GM10248 (cell line): ENCODE measurements at places on chromosomes 2 and 18.

- no peak for DNase-seq
Observed at GRCh38 chr2:157431176-157431575, 12.7 kb downstream of the CYTIP start.

DNA sequence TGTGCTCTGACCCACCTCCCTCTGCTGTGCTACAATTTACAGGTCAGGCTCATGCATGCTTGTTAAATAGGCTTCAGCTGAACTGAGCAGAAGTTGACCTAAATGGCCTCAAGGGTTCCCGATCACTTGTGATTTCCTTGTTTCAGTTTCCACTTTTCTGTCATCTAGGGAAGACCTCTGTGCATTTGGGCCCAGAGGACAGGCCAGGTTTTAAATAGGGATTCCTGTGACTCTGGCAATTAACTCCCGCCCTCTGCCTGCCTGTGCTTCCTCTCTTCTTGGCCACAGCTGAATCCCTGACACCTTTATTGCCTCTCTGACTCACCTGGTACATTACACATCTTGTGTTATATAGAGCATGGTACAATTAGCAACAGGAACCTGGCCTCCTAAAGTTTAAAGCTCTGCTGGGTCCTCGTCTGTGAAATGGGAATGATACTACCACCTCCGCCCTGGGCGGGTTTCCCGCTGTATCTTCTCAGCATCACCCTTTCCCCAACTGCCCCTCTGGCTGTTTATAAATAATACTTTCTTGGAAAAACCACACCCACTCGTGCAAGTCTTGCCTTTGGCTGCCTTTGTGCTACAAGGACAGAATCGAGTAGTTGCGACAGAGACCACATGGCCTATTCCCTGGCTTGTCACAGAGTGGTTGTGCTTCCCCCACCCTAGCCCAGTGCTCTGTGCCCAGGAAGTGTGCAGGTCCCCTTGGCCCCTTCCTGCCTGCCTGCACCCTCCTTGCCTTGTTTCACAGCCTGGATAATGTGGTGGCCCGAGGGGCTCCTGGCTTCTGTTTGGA lies 7.9 kb downstream of the CABLES1 start:
- no peak for DNase-seq

DNA sequence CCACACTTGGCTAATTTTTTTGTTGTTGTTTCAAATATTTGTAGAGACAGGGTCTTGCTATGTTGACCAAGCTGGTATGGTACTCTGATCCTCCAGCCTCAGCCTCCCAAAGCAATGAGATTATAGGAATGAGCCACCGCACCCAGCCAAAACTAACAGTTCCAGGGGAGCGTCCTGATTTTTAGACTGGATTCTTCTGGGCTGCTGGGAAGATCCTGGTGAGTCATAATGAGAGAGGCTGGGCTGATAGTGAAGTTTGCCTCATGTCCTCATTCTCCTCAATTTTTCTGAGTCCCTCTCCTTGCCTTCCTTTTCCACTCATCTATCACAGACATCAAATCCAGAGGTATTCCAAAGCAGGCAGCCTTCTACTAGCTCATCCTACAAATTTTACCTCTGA lies 81.3 kb downstream of the VSNL1 start:
- no peak for DNase-seq

- DNase-seq = no peak
Observed at GRCh38 chr2:114108824-114109416, 219.0 kb downstream of the ACTR3 start.

- peak; percentile 85 for DNase-seq
Observed at GRCh38 chr2:105812180-105813044, 67.7 kb downstream of the NCK2 start.

GRCh38 chr2:239946562-239946863 lies 78.6 kb downstream of the NDUFA10 start:
- DNase-seq = no peak

GRCh38 chr18:3901811-3902210 lies 451.8 kb downstream of the TGIF1 start:
- no peak for DNase-seq

GRCh38 chr2:219438453-219438852 lies 3.8 kb downstream of the SPEG start:
- DNase-seq = no peak

DNA sequence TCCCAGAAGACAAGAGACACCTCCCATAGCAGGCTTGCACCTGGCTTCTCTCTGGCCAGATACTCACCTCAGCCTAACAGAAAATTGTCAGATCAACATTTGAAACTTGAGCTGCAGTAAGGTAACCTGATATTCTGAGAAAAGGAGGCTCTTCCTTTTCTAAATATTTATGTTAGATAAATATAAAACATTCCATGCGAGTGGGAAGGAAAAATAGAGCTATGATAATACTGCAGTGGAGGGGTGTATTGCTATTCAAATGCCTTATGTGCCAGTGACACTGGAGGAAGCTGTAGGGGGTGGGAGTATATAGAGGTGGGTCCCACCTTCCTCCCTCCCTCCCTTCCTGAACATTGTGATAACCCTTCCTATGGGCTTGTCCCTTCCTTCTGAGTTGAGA lies 515.5 kb upstream of the CHAC2 start:
- no peak for DNase-seq

- DNase-seq = no peak
Observed at GRCh38 chr2:16425462-16426336, 239.9 kb downstream of the CYRIA start.

DNA sequence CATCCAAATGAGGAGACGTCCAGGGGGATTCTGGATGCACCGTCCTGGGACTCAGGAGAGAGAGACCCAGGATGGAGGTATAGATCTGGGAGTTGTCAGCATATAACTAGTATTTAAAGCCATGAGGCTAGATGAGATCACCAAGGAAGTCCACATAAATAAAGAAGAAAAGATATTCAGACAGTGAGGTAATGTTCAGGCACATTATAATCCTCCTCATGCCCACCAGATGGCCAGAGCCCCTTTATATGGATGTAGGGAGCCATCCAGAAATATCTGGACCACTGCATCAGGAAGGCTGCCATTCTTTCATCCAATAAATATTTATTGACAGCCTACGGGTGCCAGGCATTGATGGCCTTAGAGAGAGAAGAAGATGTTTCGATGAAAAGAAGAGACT lies 21.2 kb upstream of the NCKAP5 start:
- DNase-seq = no peak

GRCh38 chr2:88671786-88672427 lies 19.6 kb upstream of the RPIA start:
- DNase-seq = peak; percentile 47

DNA sequence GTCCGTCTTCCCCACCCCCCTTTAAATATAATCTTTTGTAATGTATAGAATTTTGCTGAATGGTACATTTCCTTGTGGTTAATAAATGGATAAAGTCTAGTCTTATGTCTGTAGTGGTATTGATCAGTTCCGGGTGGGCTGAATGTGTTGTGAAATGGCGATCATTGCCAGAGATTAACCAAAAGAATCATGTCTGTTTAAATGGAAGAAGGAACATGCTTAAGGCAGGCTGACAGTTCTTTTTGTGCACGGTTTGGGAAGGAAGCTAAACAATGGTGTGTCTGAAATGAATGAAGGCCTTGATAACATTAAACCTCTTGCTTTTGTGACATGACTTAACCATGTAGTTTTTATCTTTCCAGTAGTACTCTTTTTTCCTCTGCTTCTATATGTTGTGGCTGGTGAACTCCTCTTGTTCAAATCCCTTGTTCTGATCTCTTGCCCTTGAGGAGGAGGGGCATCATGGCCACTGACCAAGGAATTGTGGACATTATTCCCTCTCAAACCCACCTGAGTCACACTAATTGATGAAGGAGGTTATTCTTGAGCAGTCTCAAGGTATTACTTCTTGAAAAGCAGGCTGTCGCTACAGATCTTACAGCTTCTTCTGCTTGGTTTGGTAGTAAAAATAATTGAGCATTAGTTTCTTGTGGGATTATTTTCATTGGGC lies 1.7 kb downstream of the ACVR2A start:
- DNase-seq = no peak

DNA sequence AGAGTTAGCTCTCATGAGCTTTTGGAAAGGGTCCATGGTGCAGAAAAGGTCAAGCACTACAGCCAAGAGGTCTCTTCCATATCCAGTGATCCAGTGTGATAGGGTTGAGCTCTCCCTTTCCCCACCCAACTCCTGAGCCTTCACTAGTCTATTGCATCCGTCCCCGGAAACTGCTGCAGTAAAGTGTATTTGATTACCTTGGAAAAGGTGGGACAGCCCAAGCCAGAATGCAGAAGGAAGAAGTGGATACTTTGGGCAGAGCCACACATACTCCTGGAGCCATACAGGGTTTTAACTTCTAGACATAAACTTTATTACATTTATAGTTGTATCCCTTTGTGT lies 3.6 kb downstream of the PNKD start:
- no peak for DNase-seq

- no peak for DNase-seq
Observed at GRCh38 chr2:188984680-188985079, 10.5 kb downstream of the COL3A1 start.
